ENCODE measurements at places on chromosomes 4 and X. TPM values are rescaled to one million over a fixed set of nuclear protein-coding genes. Genes with fewer than 3 reads are reported as not detected.

DNA sequence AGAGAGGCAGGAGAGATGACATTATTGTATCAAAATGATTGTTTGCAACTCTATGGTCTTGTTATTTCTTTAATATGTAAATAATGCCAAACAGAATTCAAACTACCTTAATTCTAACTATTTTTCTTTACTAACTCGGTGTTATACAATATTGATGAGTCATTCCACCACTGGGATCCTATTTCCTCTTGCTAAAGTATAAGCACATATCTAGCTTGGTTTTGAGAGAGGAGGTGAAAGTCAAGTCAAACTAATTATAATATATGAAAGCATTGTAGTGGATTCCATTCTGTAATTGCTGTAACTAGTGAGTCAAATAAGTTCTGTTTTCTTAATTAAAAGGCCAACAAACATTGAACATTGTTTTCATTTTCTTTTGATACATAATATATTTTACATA, 837.6 kb downstream of the PDHA2 start:
- DNase-seq, result no peak

DNA sequence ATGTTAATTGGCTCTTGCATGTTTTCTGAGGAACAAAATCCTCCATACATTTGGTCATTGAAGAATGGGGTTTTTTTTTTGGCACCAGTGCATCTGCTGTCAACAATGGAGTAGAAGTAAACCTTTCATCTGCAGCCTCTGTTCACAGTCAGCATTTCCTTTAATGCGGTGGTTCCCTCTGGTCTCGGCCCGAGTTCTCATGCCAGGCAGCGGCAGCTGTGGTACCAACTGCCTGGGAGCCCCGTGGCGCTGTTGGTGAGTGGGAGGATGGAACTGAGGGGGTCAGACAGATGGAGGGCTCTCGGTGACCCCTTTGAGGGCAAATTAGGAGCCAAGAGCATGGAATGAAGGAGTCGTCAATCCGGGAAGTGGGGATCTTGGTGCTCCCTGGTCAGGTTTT, 114.7 kb downstream of the AFF1 start:
- DNase-seq, result no peak

DNA sequence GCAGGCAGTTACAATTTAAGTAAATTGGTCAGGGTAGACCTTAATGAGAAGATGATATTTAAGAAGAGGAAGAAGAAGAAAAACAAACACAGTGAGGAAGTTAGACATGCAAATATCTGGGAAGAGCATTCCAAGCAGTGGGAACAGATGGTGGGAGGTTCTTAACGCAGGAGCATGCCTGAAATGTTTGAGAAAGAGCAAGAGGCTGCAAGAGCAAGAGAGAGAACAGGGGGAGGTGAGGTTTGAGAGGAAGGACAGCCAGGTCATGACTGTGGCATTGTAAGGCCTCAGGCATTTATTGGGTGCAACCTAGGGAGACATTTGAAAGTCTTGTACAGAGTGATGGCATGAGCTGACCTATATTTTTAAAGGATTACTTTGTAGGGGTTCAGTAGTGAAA, 136.0 kb downstream of the UGT8 start:
- no peak for DNase-seq

DNA sequence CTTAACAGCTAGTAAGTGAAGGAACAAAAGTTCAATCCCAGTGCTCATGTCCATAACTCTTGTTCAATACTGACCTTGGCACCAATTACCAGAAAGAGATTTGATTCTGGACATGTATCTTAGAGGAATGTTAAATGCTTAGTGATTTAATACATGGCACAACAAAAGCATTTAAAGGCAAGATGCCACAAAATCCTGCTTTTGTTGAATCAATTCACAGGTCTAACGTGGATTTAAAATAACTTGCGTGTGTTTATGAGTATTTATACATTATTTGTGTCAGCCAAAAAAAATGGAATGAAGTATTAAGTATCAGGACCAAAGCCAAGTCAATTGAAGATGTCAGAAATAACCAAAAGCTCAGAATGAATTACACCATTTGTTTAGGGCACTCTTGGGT, 85.4 kb upstream of the GIMD1 start:
- DNase-seq, result no peak

GRCh38 chr4:139227729-139228404, 50.8 kb upstream of the ELF2 start:
- no peak for DNase-seq

DNA sequence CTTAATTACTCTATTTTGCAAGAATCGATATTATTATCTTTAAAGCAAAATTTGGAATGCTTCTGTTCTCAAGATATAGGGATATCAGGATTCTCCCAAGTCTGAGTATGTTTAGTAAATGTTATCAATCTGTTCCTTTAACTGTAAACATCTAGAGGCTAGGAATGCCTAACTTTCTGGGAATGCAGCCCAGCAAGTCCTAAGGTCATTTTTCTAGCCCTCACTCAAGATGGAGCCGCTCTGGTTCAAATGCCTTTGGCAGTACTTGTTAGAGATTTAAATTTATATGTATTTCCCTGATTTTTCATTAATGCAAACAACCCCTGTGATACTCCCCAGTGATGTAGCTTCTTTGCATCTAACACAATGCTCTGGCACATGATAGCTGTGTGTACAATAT, 623.8 kb upstream of the LCORL start:
- no peak for DNase-seq

DNA sequence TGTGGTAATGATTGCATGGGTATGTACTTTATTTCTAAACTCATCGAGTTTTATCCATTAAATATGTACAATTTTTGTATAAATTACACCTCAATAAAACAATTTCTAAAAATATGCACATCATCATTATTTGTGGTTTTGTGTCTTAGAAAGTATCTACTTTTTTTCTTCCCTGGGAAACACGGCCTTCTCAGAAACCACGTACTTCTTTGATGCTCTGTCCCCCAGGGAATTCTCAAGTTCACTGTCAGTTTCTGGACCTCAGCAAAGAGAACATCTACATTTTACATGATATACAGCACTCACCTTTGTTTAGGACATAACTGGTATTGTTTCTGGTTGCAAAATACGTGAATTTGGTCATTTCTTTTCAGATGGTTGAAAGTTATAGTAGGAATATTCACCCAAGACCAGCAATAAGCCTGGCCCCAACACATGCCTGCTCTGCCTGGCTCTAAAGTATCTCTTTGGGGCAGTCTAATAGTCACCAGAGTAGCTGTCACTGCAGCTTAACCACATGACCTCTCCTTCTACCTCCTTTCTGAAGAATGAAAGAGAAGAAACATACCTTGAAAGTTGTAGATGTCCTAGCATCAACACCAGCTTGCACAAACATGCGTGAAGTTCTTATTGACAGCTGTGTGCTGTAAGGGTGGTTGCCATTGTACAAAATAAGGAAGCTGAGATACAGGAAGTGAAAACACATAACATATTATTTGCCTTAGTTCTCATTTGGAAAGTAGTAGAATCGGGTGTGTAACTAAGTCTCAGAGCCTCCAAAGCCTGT, 48.4 kb upstream of the SPANXN4 start:
- DNase-seq, result no peak

DNA sequence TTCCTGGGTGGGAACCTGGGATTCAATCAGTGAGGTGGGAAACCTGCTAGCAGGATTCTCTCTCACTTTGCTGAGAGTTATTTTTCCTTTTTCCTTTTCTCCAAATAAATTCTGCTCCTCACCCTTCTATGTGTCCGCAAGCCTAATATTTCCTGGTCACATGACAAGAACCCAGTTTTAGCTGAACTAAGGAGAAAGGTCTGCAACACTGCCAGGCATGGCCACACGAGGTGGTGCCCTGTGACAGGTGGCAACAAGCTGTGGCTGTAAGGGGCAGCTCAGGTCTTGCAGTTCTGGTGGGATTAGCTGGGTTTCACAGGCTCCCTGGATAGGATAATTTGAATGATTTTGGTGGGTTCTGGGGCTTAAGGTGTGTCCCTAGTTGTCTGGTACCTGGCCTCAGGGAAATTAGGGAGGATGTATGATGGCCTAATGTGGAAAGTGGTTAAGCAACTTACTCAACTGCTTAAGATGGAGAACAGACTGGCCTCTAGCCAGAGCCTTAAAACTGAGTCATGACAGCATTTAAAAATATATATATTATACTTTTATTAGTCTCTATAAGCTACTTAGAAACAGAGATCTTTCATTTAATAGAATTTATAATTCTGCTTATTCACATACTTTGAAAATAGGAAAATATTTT, 215.0 kb downstream of the IL15 start:
- no peak for DNase-seq

DNA sequence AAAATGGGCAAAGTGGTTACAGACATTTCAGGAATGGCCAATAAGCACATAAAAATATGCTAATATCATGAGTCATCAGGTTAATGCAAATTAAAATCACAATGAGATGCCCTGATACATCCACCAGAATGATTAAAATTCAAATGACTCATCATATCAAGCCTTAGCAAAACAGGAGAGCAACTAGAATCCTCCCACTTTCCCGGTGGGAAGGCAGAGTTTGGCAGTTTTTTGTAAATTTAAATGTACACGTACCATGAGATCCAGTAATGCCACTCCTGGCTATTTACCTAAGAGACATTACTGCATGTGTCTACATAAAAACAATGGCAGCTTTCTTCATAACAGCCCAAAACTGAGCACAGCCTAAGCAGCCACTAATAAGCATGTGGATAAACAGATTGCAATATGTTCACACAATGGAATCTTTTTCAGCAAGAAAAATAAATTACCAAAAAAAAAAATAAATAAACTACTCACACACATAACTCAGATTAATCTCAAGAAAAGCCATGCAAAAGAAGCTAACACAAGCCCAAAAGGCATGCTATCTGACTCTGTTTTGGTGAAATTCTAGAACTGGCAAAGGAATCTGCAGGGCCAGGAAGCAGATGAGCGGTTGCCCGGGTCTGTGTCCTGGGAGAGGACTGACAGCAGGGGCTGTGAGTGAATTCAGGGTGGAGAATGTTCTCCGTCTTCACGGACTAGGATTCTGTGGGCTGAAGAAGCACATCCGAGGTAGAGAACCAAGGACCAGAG, 48.8 kb downstream of the AFAP1 start:
- no peak for DNase-seq

GRCh38 chr4:165190591-165191347, 16.6 kb upstream of the KLHL2 start:
- no peak for DNase-seq

The PGK1 gene
- total RNA-seq, result 1,050 TPM

The RPS6KA6 gene
- not detected for total RNA-seq

The MAGEB17 gene
- total RNA-seq, result not detected

All from activated CD4-positive, alpha-beta memory T cell treated with anti-CD3 and anti-CD28 coated beads, Interleukin-2, amount 10 ng/mL, durations not matched to agents 7 days and 5 days (primary cell).